DMS 273 treated with DMSO at 0.1 percent for 48 hours (cell line): ENCODE measurements at places on chromosomes 1 and 21.

DNA sequence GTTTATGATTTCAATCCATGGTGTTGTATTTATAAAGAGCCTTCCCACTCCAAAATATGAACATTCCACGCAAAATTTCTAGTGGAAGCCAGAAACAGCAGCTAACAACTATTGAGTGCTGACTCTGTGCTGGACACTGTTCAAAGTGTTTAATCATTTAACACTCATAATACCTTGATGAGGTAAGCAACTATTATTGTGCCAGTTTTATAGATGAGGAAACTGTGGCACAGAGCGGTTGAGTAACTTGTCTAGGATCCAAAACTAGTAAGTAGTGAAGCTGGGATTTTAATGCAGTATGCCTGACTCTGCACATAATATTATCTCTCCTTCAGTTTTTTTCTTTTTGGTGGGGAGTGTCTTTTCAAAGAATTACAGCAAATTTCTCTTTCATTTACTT, 228.3 kb downstream of the SLC35F3 start:
- DNase-seq: no peak

GRCh38 chr1:42690477-42691156, 8.4 kb downstream of the YBX1 start:
- no peak for DNase-seq

DNA sequence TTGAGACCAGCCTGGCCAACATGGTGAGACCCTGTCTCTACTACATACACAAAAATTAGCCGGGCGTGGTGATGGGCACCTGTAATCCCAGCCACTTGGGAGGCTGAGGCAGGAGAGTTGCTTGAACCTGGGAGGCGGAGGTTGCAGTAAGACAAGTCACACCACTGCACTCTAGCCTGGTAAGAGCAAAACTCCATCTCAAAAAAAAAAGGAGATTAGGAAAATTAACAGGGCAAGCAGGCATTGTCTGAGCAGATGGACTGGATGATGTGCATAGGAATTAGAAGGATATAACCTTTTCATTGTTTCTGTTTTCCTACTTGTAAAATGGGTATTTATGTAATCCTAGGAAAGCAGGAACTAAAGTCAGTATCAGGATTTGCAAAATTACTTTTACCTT, 15.6 kb downstream of the TARDBP start:
- DNase-seq: no peak

DNA sequence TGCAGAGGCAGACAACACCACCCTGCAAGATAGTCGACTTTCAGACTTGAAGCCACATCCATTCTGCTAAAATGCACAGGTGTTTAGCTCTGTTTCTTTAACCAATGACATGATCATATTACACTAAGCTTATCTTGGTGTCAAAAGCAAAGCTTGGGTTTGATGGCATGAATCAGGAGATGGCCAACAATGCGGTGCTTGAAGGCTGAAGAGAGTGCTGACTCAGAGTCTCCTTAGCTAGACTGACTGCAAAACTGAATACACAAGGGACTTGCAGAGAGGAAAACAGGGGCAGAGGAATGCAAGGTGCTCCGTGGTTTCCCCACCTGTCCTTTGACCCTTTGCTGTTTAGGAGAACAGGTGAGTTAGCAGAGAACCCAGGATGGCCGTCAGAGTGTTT, 262.6 kb downstream of the SIPA1L2 start:
- no peak for DNase-seq

GRCh38 chr1:93591676-93592550, 89.7 kb downstream of the BCAR3 start:
- DNase-seq: peak; percentile 39

DNA sequence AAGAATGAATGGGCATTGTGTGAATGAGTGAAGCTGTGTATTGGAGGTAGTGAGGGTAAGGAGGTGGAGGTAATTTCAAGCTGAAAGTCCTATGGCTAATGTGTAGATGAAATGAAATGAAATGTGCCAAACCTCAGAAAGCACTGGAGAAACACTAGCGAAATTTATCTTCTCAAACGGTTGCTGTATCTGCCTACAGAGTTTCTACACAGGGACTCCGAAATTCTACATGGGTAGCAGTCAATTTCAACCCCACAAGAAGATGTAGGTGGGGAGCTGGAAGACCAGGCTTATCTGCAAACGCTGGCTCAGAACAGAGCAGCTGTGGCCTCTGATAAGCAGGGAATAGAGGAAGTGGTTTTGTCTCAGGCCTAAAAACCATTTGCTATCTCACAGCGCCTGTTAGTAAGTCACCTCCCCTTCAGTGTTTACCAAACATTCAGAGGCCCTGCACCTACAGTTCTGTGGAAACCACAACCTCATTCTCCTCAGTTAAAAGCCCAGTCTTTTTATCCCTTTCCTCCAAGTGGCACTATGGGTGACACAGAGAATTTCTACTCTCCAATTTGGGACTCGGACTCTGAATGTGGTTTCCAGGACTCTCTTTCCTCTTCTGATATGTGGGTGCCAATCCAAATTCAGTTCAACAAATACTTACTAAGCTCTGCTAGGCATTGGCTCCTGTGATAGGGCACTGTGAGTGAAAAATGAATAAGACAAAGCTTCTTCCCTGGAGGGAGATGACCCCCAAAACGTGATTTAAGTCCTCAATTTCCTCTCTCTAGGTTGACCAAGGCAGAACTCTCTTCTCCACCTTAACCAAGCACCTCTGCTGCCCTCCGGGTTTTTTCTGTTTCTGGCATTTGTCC, 17.2 kb upstream of the SLAMF6 start:
- DNase-seq: no peak

DNA sequence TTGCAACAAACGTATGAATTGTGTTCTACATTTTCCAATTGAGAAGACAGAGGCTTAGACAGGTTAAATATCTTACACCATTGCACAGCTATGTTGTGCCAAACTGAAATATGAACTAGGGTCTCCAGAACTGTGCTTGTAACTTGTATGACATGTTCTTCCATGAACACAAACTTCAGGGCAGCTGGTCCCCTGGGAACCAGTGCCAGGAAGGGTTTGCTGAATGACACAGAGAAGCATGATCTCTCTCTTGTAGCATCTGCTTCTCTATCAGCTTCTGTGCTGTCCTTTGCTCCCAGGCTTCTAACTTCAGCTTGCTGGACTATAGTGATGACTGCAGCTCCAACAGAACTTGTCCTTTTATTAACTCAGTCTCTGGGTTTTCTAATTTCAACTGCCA, 385.5 kb downstream of the SIPA1L2 start:
- DNase-seq: no peak

DNA sequence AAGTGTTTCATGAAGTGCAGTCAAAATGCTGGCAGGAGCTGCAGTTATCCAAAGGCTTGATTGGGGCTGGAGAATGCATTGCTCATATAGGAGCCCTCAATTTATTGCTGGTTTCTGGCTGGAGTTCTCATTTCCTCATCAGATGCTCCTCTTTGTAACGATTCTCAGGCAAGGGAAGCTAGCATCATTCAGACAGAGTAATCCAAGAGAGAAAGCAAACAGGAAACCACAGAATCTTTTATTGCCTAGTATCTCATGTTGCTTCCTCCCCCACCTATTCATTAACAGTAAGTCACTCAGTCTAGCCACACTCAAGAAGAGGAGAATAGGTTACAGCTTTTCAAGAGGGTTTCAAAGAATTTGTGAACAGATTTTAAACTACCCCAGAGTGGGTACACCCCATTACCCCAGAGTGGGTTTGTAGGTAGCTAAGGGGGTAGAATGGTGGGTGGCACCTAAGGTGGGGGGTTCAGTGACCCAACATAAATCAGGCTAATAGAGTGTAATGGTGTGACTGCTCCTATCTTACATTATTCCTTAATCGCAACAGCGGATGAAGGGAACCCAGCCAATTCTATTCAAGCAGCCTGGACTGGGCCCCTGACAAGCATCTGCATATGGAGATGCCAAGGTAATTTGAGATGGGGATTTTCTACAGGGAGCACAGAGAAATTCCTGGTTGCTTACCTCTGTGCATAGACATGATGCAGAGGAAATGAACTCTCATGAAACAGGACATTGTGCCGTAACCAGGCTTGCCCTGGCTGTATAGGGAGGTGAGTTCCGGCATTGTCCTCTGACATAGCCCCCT, 67.1 kb downstream of the KCNJ15 start:
- DNase-seq: peak; percentile 56

DNA sequence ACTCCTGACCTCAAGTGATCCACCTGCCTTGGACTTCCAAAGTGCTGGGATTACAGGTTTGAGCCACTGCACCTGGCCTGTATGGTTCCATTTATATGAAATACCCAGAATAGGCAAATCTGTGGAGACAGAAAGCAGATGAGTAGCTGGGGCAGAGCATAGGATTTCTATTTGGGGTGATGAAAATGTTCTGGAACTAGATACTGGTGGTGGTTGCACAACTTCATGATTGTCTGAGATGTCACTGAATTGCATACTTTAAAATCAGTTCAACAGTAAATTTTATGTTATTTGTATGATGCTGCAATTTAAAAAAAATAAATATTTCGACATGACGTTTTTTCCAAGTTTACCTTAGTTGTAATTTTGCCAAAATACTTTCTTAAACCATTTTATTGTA, 23.9 kb downstream of the ITSN1 start:
- no peak for DNase-seq

- DNase-seq: peak; percentile 81
Measured at GRCh38 chr1:212566522-212567479, 41.8 kb upstream of the ATF3 start.

GRCh38 chr1:182702826-182703524, 18.6 kb upstream of the RGS8 start:
- no peak for DNase-seq
